ENCODE measurements at places on chromosomes 11 and 22.

GRCh38 chr22:34475886-34476285 is 555.6 kb upstream of the LARGE1 start:
- DNase-seq = no peak

GRCh38 chr11:12565406-12565805 is 108.8 kb upstream of the TEAD1 start:
- no peak for DNase-seq

DNA sequence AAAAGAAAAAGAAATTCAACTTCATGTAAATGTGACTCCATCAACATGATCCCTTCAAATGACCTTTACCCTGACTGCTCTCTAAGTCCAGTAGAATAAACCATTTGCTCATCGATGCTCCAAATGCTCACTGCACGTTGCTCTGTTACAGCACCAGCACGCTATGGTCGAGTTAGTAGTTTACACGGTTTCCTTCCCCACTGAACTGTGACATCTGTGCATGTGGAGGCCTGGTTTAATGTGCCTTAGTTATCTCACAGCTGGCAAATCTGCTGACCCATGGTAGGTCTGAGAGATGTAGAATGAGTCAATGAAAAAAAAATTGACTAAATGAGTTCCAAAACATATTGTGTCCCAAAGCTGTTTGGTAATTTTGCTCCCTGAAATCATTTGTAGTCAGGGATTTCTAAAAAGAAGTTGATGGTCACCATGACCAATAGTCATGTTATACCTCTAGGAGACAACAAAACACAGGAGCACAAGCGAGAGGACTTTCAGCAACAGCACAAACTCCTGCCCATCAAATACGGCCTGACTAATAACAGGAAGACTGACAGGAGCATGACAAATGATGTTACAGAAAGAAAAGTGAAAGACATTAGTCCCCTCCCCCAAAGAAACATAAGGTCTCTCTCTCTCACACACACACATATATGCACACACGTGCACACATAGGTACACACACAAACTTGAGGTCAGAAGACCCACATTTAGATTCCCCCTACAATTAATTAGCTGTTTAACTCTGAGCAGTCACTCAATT is 624.5 kb downstream of the OPCML start:
- no peak for DNase-seq

GRCh38 chr11:129814244-129815014 is 1.2 kb upstream of the TMEM45B start:
- peak; percentile 47 for DNase-seq

DNA sequence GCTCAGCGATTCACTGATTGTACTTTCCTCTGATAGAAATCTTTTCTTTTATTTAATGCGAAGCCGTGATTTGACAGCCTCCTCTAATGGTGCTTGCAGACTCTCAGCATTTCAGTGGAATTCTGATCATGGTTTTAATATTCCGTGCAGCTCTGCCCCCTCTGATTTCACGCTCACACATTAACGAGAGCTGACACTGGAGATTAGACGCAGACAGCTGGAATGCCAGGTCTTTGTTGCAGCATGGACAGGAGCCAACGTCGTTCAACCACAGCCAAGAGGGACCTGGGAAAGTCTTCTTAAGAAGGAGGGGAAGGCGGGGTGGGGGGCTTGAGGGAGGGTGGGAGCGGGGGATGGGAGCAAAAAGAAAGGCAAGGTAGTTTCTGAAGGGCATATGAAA is 186.4 kb downstream of the BLID start:
- DNase-seq = no peak

DNA sequence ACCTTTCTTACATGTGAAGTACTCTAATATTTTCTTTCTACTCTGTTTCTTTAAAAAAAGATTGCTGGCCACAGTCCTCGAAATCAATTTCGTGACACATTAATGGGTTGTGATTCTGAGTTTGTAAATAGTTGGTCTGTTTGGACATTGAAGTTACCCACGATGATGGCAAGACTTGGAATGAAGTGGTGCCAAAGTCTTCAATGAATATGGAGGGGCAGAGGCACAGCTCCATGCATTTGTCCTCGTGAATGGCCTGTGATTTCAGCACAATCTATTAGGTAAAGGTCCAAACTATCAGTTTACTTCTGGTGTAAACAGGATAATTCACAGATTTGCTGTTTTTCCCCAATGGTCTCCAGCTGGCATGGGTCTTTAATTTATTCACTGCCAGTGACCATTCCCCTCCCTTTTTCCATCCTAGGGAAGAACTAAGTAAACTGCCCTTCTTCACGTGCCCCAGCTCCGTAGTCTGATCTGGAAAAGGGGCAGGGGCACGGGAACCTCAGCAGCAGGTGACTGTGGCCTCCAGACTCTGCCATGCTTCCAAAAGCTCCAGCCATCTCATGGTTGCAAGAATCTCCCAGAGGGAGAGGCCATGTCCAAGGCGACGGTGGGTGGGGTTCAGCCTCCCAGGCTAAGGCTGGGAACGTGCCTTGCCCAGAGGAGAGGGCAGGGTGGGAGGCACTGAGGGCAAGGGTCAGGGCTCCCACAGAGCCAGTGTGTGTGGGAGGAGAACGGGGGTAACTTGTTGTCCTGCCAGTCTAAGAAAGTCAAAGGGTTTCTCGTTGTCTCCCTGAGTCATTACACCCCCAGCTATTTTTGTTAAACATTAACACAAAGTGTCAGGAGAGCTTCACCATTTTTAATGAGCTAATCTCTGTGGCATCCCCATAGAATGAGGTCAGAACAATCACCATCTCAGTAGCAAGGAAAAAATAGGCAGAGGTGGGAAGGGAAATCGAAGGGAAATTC is 16.9 kb upstream of the PEX26 start:
- DNase-seq = no peak

DNA sequence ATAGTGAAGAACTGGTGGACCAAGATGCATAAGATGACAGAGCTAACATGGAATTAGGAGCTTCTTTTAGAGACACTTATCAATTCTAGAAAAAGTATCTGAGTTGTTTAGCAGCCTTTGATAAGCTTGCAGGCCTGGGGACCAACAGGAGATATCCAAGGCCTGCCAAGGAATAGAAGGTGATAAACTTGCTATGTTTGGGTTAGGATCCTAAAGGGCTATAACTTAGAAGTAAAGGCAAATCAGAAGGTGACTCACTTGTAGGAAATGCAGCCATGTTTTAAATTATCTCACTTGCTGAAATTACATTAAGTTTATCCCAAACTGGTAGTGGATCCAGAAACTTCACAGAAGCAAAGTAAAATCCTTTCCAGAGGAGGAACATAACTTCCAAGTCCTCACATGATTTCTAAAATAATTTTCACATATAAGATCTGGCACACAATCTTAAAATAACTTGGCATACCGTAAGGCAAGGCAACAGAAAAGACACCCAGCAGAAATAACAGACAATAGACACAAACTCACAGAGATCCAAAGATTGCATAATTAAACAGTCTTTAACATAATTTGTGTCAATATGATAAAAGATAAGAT is 69.6 kb upstream of the TEAD1 start:
- DNase-seq = no peak

DNA sequence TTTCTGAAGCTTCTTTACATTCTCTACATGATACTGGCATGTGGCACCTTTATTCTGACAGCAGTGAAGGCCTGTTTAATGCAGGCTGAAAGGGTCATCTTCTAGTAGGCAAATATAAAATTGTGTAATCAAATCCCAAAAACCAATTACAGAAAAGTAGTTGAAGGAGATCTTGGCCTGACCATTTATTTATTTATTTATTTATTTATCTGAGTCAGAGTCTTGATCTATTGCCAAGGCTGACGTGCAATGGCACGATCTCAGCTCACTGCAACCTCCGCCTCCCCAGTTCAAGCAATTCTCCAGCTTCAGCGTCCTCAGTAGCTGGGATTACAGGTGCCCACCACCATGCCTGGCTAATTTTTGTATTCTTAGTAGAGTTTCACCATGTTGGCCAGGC is 22.7 kb upstream of the CECR2 start:
- DNase-seq = no peak

- DNase-seq = no peak
These were observed 388 bp upstream of the MUS81 start for GRCh38 chr11:65859812-65860277.

Measured in NAMALWA (cell line).